GM13976 (cell line): ENCODE measurements at places on chromosomes 11 and 22.
A peak's percentile ranks its signal among the peaks of the same experiment; 100 is the strongest.

DNA sequence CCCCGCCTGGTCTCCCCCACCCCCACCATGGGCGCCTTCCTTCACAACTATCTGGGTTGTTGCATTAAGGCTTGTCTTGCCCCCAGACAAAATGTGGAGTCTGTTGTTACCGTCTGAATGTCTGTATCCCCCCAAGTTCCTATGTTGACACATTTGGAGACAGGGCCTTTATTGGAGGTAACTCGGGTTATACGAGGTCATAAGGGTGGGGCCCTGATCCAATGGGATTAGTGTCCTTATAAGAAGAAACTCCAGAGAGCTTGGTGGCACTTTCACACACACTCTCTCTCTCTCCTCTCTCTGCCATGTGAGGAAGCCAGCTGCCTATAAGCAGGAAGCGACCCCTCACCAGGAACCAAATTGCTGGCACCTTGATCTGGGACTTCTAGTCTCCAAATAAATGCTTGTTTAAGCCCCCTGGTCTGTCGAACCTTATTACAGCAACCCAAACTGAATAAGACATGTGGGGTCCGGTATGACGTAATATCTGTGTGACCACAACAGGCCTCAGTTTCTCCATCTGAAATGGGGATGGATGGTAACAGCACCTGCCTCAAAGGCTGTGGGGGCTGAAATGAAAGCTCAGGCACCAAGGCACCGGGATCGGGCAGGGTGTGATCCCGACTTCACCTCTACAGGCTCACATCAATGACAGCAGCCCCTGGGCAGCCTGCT lies 222.3 kb downstream of the CTTN start:
- no peak for DNase-seq

GRCh38 chr22:23801238-23801821 lies 14.6 kb downstream of the SMARCB1 start:
- no peak for DNase-seq

- DNase-seq, result no peak
Measured at GRCh38 chr22:29992341-29993275, 87.7 kb upstream of the HORMAD2 start.

DNA sequence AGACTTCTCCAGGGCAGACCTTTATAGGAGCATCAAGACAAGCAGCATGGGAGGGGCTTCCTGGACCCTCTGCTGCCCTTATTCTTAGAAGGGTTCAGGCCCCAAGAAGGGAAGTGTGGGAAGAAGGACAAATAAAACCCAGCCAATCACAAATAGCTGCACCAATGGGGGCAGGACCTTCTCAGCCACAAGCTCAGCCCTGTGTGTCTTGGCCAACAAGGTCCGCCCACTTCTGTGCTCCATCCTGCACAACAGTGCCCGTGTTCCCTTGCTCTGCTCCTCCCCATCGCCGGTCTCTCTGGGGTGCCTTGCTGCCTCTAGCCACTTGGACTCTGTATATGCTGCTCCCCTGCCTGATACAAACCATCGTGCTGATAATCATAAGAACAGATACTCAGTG lies 86.1 kb downstream of the NAT10 start:
- no peak for DNase-seq

DNA sequence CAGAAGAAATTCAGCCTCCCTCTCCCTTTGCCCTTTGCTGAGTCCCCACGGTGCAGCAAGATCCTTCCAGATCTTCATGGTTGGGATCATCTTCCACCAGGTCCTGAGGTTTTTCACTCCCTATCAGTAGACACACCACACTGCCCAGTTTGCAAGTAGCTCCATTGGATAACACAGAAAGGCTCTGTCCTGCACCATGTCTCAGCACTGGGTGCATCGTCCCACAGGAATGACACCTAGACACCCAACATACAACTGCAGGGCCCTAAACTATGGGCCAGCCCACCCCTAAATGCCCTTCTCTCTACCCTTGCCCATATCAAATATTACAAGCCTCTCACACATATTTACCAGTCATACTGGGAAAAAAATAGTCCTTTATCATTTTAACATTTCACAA lies 9.4 kb downstream of the KLHL22 start:
- no peak for DNase-seq

- no peak for DNase-seq
Measured at GRCh38 chr22:24984122-24984521, 31.6 kb downstream of the KIAA1671 start.

DNA sequence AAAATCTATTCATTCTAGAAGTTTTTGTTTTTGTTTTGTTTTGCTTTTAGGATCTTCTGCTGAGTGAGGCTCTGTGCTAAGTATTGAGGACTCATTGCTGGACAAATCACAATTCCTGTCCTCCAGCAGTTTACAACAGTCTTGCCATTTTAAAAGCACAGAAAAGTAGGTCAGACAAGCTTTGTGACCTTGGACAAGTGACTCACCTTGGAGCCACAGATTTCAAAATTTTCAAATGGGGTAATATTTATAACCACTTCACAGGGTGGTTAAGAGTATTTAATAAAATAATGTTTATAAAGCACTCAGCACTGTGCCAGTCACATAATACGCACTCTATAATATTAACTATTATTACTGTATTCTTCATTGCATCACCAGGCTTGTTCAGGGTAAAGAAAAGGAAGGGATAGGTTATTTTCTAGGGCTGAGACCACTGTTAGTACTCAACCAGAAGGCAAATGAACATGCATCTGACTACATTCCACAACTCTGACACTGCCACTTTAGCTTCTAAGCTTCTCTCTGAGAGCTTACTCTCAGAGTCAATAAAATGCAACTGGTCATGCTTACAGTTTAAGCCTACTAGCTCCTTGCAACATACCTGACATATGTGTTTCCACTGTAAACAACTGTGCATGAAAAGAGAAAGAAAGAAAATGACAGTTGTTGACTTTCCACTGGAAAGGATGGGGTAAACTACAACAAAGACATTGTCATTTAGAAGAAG lies 63.2 kb upstream of the FIBIN start:
- no peak for DNase-seq

DNA sequence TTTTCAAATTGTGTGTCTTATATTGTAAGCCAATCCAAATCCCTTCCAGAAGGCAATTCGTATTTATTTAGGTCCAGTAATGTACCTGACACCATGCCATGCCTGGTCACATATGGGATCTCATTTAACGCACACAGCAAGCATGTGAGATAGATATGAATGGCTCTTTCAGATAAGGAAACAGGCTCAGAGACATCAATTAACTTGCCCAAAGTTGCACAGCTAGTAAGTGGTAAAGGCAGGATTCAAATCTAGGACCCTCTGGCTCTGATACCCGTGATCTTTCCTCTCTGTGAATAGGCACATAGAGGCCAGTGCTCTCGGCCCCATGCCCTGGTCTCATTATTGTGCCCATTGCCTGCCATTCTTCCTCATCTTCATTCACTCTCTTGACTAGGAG lies 34.3 kb downstream of the KCNJ4 start:
- DNase-seq, result no peak

DNA sequence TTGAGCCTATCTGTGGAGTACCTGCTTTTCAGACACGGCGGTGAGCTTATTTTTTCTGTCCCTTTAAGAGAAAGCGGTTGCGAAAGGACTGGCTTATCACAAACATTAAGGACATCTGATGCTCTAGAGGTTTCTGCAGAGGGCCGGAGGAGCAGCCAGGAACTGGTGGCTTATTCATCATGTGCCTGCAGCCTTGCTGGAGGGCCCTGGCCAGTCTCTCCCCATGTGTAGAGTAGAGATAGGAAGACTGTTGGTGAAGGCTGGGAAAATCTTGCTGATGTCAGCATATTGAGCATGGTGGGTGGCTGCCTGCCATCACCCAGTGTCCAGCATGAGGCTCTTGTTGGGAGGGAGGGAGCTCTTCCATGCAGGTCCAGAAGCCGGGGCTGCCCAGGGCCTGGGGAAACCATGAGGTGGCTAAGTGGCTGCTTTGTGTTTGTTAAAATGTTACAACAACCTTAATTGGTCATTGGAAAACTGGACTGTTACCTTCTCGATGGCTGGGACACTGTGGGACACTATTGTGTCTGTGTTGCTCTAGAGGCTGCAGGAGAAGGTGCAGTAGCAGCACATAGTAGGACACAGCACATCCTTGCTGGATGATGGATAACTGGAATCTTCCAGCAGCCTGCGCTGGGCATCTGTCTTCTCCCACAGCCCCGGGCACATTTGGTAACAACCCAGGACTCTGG lies 54.3 kb downstream of the TSPAN18 start:
- DNase-seq, result no peak

- DNase-seq, result no peak
Measured at GRCh38 chr11:41235668-41236067, 223.8 kb downstream of the LRRC4C start.

DNA sequence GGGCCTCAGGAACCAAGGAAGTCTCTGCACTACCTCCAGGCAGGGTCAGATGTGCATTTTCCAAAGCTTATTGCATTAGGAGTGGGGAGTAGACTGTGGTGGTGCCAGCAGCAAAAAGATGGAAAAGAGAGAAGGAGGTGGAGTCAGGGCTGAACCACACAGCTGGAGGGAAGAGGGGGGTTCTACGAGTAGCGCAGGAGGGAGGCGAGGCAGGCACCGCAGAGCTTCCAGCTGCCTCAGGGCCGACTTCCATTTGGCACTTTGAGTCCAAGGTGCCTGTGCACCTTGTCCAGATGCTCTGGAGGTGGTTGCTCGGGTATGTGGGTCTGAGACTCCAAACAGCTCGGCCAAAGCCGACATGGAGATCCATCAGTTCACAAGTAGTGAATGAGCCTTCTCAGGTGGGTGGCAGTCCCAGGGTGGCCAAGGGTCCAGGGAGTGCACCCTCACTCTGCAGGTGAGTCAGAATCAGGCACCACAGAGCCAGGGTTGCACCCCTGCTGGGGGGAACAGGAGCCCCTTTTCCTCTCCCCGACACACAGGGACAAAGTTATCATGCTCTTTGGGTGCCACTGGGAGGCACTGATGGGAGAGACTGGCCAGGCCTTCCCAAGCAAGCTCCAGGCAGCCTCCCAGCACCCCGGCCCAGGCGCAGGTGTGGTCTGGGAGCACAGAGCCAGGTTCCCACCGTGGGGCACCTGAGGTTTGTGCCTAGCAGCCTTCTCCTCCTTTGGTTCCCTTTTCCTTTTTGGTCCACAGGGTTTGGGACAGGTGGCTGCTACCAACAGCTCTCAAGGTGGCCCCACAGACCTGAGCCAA lies 30.2 kb downstream of the GGT5 start:
- no peak for DNase-seq

DNA sequence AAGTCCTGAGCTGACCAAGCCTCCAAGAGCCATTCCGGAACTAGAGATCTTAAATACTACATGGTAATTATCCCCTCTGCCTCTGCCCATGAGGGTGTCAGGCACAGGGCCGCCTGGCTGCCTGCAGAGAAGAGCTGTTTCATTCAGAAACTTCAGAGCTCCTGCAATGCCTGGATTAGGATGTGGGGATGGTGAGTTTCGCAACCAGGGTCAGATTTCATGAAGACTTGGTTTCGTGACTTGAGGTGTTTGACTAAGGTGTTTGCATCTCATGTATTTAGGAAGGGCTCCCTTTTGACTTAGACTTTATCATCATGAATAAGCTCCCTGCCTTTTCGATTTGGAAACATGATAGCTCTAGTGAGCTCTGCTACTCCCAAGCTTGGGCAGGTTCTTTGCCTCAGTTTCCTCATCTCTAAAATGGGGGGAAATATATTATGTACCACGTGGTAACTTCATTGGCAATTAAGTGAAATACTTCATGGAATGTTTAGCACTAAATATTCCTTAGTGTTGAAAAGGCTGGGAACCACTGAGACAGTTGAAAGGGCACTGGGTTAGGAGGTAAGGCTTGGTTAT lies 9.1 kb downstream of the TIMP3 start:
- DNase-seq, result no peak

- peak; percentile 52 for DNase-seq
Measured at GRCh38 chr11:13462311-13462900, 616 bp downstream of the BTBD10 start.

DNA sequence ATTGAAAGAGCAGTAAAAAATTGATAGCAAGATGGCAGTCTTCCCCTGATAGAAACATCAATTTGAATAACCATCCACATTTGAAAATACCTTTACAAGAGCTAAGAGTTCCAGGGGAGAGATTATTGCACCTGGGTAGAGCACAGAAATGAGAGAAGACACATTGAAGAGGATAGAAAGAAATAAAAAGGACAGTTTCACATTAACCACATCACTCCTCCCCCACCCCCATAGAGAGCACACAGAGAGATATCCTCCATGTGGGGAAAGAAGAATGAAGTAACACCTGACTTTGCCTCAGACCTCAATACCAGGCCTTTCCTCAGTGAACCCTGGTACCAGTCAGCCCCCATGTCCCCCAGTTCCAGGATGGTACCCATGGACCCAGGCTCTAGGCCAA lies 486.7 kb downstream of the FAM181B start:
- DNase-seq, result no peak

GRCh38 chr11:39817241-39817640 lies 1642.2 kb downstream of the LRRC4C start:
- DNase-seq, result no peak

GRCh38 chr22:45420539-45420938 lies 7.0 kb downstream of the RIBC2 start:
- DNase-seq, result no peak

- DNase-seq, result no peak
Measured at GRCh38 chr11:112292785-112293407, 32.2 kb upstream of the PLET1 start.

- DNase-seq, result no peak
Measured at GRCh38 chr11:16001899-16002426, 354.4 kb downstream of the SOX6 start.

- no peak for DNase-seq
Measured at GRCh38 chr22:36225333-36225922, 13.9 kb downstream of the APOL2 start.

DNA sequence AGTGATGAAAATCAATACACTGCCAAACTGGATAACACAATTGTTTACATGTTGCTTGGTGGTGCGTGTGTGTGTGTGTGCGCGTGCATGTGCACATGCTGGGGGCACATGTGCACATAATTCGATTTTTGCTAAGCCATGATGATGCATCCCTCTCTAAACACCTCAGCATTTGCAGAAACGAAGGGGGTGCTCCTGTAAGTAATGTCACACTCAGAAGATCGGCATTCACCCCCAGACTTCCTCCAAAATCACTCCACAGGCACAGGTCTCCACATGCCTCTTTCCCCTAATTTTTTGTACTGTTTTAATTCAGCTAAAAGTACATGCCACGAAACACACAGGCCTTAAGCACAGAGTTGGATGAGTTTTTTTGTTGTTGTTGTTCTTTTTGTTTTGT lies 341.5 kb downstream of the SHANK2 start:
- DNase-seq, result no peak

GRCh38 chr11:74318241-74318932 lies 6.9 kb upstream of the P4HA3 start:
- DNase-seq, result no peak

DNA sequence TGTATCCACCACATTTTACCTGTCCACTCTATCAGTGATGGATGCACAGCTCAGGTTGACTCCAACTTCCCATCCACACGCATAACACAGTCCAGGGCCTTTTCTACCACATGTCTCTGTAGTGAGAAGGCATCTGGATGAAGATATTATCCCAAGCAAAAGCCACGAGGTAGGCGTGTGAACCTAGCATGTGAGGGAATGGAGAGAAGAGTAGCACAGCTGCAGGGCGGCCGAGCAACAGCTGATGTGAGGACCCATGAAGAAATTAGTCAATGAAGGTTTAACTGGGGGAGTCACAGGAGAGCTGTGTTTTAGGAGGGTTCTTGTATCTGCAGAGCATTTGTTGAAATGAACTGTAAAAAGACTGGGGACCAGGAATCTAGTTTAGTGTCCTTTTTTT lies 144.6 kb upstream of the PITPNB start:
- DNase-seq, result no peak

- no peak for DNase-seq
Measured at GRCh38 chr22:27875951-27876350, 43.1 kb downstream of the PITPNB start.
